Pons (tissue), 1 donor: ENCODE measurements at places on chromosomes 2 and 18.

DNA sequence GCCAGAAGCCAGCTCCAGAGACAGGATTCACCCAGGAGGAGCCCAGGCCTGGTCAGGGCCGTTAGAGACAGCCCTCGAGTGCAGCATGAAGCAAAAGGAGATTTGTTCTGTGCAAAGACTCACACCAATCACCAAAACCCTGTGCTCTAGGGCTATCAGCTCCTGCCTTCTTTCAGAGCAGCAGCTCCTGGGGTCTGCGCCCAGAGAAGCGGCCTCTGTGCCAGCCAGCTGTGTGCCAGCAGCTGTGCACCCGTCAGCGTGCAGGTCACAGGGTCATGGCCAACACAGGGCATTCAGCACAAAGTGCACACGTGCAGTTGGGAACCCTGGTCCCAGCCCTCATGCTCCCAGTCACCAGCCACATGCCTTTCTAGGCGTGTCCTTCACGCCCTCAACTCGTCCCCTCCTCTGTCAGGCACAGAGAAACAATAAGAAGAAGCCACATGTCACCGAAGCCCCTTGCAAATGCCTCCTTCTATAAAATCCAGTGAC, 49.3 kb downstream of the ZNF516 start:
- no peak for DNase-seq

DNA sequence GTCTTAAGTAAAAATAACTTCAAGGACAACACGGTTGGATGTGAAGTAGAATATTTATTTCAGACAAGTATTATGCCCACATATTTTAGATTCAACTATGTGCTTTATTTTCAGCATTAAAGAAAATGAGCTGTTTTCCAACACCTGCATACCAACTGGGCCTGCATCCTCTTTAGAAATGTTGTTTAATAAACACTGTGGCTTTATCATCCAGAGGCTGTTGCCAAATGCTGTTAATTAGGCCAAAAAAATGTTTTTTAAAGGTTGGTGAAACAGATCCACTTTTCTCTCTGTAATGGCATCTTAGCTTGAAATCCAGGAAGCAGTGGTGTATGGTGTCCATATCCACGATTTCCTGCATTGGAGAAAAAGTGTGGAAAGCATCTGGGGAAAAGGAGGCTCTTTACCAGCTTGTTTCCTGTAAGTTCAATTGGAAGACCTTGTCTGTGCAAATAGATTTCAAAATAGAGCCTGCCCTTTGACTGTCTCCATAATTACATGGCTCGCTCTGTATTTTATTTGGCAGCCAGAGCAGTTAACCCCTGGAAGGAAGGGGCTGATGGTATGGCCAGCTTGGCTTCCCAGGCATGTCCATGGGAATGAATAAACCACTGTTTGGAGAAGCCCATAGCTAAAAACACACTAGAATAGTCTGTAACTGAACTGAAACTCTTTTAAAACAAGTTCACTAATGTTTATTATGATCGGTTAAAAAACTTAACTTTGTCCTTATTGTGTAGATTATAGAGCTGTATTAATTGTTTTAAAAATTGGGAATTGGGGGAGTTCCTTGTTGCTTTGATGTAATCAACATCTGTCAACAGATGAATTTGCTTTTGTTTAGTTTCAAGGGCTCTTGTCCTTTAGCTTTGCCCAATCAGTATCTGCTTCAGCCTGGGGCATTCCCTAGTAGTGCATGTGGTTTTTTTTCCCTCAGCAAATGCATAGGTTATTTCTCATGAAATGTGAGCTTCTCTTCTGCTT, 33.0 kb upstream of the DLX1 start:
- DNase-seq, result peak; percentile 20

DNA sequence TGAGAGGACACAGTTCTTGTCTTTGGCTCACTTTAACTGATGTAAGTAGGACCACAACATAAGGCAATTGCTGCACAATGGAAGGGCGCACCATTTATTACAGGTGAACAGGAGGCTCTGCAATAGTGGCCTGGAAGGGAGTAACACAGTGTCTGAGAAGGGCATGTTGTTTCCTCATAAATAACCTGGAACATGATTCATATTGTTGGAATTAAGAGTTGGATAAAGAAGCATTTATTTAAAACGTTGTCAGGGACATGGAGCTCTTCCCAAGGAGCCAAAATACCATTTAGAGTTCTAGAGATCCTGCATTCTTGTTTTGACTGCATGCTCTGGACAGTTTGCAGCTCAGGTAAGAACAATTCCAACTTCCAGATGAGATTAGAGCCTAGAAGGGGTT, 110.4 kb downstream of the PLCL1 start:
- no peak for DNase-seq

DNA sequence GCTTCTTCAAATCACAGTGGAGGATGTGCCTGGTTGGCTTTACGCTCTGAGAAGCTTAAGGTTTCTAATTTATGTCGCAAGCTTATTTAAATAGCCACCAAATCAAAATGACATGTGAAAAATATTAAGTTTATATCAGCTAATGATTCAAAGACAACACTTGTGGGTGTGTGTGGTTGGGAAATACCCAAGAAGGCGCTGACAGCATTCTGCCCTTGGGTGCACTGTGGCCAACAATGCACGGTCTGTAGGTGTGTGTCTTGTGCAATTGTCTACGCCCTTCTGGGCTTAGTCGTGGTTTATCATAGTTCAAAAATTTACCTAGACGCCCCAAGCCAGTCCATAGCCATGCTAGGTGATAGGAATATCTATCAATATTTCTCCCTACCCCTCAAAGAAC, 60.9 kb downstream of the KCTD1 start:
- DNase-seq, result no peak
